Neural crest cell (in vitro differentiated cells): ENCODE measurements at places on chromosomes 4 and X. TPM values are rescaled to one million over a fixed set of nuclear protein-coding genes. Genes with fewer than 3 reads are reported as not detected.

DNA sequence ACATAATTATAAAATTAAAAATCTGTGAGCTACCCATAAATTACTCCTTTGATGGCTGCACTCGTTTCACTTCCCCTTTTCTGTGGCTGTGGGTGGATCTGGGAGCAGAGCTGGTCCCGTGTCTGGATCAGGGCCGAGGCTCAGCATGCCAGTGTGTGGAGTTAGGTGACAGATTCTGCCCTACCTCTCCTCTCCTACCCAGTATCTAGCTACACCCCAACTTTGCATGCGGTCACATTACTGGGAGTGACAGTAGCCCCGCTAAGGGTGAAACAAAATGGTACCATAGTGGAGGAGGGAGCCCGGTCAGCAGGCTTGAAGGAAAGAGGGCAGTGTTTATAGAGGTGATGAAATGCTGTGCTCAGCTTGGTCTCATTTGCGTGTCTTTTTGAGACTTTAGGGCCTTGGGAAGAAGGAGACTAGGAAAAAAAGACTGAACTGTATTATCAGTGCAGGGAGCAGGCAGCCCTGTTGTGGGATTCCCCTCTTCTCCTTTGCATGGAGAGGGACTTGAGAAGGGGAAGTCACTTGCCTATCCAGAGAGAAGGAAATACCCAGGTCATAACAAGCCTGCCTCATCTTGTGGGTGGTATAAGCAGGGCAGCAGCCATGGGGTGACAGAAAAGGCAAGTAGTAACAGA lies 48.4 kb downstream of the ARHGAP10 start:
- no peak overlapping the region for H3K4me3 ChIP-seq
- peaks cover 7% of the 10 kb centered on the region for H3K27me3 ChIP-seq
- no peaks in the 10 kb centered on the region for H3K36me3 ChIP-seq
- H3K27ac ChIP-seq: no peak overlapping the region
- no peak for DNase-seq

- H3K27ac ChIP-seq: no peak overlapping the region
- H3K4me1 ChIP-seq: peaks cover 8% of the 10 kb centered on the region
- no peaks in the 10 kb centered on the region for H3K36me3 ChIP-seq
- no peak for DNase-seq
These were observed 8.1 kb upstream of the HSD17B10 start for GRCh38 chrX:53442322-53442631.

- no peaks in the 10 kb centered on the region for H3K27me3 ChIP-seq
- no peak overlapping the region for H3K4me3 ChIP-seq
- no peak overlapping the region for H3K27ac ChIP-seq
- DNase-seq: no peak
These were observed 67.2 kb downstream of the MAP3K15 start for GRCh38 chrX:19448077-19448476.

DNA sequence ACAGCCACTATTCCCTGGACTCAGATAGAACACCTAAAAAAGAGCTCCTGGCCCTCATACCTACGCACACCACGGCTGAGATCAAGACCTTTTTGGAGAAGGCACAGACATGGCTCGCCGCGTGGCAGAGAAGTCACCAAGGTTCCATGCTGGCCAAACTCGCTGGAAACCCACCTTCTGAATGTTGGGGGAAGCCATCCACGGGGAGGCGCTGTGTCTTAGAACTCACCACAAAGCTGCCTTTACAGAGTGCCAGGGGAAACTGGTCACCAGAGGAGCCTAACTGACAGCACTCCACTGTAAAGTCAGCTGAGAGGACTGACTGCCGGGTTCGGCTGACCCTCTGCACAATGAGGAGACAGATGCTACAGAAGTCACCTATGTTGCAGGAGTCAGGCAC lies 97.9 kb downstream of the NEUROG2 start:
- no peak overlapping the region for H3K4me3 ChIP-seq
- H3K36me3 ChIP-seq: peaks cover 5% of the 10 kb centered on the region
- peaks cover under 1% of the 10 kb centered on the region for H3K4me1 ChIP-seq
- H3K27me3 ChIP-seq: no peaks in the 10 kb centered on the region

DNA sequence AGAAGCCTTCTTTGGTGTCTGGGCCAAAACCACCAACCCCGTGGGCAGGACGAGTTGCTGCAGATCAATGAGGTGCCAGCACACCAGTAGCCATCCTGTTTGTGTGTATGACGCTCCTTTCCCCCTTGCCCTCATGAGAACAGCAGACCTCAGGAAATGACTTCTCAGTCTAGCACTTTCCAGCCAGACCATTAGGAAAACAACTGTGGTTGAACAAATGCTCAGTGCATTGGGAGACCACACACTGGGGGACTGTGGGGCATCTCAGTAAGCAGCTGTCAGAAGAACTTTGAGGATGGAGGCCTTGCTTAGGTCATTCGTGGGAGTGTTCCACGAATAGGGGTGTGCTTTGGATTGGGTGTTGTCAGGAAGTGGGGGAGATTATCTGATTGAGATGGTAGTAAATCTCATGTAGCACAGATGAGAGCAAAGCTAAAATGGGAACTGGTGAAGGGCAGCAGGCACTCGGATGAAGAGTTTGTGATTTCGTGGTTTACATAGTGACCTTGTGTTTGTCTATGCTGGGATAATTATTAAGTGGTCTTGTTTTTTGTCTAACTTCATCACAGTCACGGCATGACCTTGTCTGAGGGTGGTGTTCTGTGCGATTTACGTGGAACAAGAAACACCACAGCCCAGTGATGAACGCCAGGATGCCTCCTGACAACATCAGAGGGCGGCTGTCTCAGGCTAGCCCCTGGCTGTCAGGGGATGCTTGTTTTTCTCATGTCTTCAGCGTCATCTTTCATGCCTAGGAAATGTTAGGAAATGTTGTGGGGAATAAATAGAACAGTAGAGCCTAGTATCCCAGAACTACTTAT lies 70.1 kb downstream of the USP46 start:
- H3K36me3 ChIP-seq: peaks cover 3% of the 10 kb centered on the region
- no peak for DNase-seq
- H3K4me1 ChIP-seq: no peaks in the 10 kb centered on the region
- H3K4me3 ChIP-seq: no peak overlapping the region

- no peak for DNase-seq
- H3K36me3 ChIP-seq: no peaks in the 10 kb centered on the region
- no peak overlapping the region for H3K4me3 ChIP-seq
- H3K4me1 ChIP-seq: peaks cover 11% of the 10 kb centered on the region
These were observed 292.3 kb downstream of the SMARCA1 start for GRCh38 chrX:129230850-129231512.

DNA sequence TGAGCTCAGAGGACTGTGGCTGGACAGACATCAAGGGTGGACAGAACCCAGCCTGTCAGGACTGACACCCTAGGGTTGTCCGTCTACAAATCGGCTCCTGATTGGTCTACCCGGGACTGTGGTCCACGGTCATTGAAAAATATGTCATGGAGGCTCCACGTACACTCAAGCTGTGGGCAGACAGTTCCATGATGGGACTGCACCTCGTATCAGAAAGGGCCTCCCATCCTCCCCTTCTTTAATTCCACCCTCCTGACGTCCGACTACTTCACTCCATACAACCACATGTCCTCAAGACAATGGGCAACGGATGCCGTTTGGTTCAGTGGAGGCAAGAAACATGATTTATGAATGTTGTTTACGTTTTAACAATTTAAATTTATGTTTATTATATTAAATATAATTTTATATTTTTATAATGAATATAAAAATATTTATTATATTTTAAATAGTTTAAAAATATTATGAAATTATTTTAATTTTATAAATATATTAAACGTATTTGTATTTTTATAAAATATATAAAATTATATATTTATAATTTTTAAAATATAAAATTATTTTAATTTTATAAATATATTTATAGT lies 58.0 kb upstream of the SHOX start:
- H3K4me3 ChIP-seq: no peak overlapping the region
- H3K4me1 ChIP-seq: no peaks in the 10 kb centered on the region
- no peak for DNase-seq

DNA sequence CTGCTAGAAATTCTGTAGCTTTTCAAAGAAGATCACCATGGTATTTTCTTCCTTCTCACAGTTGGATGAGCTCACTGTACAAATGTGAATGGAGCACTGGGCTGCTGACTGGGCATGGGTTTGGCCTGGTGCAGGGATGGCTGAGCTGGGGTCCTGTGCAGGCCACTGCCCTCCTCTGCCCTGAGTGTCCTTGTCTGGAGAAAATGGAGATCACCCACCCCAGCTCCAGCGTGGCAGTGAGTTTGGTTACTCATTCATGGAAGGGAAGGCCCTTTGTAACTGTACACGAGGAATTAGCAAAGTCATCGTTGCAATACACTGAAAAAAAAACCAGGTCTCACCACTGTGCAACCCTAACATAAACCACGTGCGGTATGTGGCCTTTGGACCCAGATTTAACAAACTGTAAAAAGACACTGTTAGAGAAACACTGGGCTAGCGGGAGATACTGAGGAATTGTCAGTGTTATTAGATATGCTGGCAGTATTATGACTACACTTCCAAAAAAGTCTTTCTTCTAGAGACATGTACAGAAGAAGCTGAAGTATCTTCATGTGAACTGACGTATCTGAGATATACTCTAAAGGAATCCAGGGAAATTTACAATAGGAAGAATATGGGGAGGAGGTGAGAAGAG lies 16.1 kb upstream of the TBC1D14 start:
- no peaks in the 10 kb centered on the region for H3K27me3 ChIP-seq
- DNase-seq: no peak
- H3K4me3 ChIP-seq: no peak overlapping the region
- peak overlapping the region; percentile 66 for H3K27ac ChIP-seq
- peaks cover 7% of the 10 kb centered on the region for H3K36me3 ChIP-seq

DNA sequence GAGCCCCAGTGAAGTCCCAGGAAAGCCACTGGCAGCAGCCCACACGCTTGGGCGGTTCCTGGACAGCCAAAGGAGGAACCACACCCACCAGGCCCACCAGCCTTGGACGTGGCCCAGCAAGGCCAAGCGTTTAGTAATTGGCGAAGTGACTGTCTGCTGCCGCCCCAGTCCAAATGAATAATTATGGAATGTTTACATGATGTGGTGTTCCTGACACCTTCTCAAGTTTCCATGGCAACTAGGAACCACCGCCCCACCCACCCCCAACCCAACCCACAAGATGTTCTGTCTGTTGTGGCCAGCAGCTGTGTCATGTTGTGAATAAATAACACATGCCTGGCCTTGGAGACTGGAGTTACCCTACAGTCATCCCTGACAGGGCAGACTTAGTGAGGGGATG lies 22.3 kb downstream of the APLN start:
- H3K4me3 ChIP-seq: no peak overlapping the region
- H3K36me3 ChIP-seq: no peaks in the 10 kb centered on the region

DNA sequence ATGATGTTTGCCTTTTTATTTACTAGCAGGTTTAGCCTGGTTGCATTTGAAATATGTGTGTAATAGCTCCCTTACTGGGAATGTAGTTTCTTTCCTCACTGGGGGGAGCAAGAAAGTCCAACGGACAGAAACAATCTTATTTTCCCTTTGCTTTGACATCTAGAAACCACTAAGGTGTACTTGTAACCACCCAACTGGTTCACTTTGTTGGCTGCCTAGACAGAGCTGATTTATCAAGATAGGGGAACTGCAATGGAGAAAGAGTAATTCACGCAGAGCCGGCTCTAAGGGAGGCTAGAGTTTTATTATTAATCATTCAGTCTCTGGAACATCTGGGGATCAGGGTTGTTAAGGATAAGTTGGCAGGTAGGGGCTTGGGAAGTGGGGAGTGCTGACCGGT lies 30.3 kb downstream of the XG start:
- no peak for DNase-seq
- peaks cover 12% of the 10 kb centered on the region for H3K4me1 ChIP-seq
- H3K27ac ChIP-seq: no peak overlapping the region
- H3K27me3 ChIP-seq: peaks cover 9% of the 10 kb centered on the region

- DNase-seq: no peak
- H3K27ac ChIP-seq: peak overlapping the region; percentile 27
- no peaks in the 10 kb centered on the region for H3K36me3 ChIP-seq
- H3K4me3 ChIP-seq: no peak overlapping the region
- H3K4me1 ChIP-seq: peaks cover 69% of the 10 kb centered on the region
These were observed 40.8 kb downstream of the PSAPL1 start for GRCh38 chr4:7393601-7394575.

GRCh38 chrX:119482041-119482440 lies 13.8 kb downstream of the SLC25A5 start:
- no peaks in the 10 kb centered on the region for H3K36me3 ChIP-seq
- no peaks in the 10 kb centered on the region for H3K27me3 ChIP-seq
- DNase-seq: no peak
- H3K27ac ChIP-seq: no peak overlapping the region
- peak overlapping the region; percentile 62 for H3K4me3 ChIP-seq

DNA sequence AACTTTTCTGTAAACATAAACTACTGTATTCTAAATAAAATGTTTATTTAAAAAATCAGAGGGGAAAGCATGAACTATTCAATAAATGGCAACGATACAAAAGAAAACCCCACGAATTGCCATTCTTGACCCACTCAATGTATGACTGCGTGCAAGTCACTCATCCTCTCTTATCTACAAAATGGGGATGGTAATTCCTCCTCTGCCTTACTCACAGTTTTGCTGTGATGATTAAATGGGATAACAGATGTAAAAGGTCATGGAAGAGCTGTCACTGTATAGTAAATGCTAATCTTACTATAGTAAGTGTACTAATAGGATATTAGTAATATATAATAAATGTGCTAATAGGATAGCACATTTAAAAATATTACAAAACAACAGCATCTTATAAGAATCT lies 173.4 kb downstream of the SCFD2 start:
- H3K36me3 ChIP-seq: no peaks in the 10 kb centered on the region
- H3K4me1 ChIP-seq: peaks cover 13% of the 10 kb centered on the region
- DNase-seq: no peak
- H3K4me3 ChIP-seq: no peak overlapping the region
- no peaks in the 10 kb centered on the region for H3K27me3 ChIP-seq

SHROOM4 gene
- total RNA-seq: 6.2 and 7.2 TPM in 2 replicates

GYG2 gene
- total RNA-seq: 75.6 and 77.9 TPM in 2 replicates

GLOD5 gene
- not detected in 2 replicates for total RNA-seq

MAGEH1 gene
- 24.8 and 27.5 TPM in 2 replicates for total RNA-seq

RAB33A gene
- total RNA-seq: 16.7 and 18.5 TPM in 2 replicates

DAPP1 gene
- total RNA-seq: not detected in 2 replicates

HS3ST1 gene
- 0.09 and 0.37 TPM in 2 replicates for total RNA-seq

C4orf51 gene
- not detected in 2 replicates for total RNA-seq

GAR1 gene
- total RNA-seq: 25.0 and 28.3 TPM in 2 replicates
